Ecto neural progenitor cell (in vitro differentiated cells): ENCODE measurements at places on chromosomes 16 and 17.

GRCh38 chr17:78359321-78359996 is 418 bp downstream of the SOCS3 start:
- DNase-seq: peak; percentile 81

DNA sequence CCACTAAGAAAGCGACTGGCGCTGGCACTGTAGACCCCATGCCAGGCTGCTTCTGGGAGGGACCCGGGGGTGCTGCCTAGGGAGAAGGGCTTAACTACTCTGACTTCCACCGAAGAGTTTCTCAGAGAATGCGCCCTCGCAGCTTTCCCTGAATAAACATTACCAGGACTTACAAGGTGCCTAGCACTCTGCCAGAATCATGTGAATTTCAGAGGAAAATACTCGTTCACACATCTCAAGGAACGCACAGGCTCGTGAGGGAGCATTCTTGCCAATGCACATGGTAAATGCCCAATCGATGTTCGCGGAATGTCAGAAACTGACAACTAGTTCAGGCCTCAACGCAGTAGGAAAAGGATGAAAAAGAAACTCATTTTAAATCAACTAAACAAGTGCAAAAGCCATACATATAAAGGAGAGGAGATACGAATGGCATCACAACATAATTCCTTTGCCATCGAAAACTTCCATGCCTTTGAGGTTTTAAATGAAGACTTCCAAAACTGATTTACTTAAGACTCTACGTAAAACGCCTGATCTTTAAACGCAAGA is 999 bp downstream of the CMC2 start:
- no peak for DNase-seq

DNA sequence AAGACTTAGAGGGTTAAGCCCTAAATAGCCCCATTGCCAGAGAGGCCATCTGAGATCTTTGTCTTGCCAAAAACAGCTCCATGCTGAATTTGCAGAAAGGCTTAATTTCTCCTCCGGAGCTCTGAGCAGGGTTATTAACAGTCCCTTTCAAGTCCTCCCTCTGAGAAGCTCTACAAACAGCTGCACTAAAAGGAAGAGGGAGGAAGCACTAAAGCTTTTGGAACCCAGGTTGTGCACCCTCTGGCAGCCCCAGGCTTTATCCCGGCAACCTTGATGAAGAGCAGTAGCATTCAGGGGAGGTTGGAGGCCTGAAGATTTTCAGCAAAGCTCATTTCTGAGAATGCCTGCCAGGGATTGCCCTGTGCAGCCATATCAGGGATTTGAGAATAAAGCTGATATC is 554.7 kb downstream of the RBFOX1 start:
- no peak for DNase-seq

DNA sequence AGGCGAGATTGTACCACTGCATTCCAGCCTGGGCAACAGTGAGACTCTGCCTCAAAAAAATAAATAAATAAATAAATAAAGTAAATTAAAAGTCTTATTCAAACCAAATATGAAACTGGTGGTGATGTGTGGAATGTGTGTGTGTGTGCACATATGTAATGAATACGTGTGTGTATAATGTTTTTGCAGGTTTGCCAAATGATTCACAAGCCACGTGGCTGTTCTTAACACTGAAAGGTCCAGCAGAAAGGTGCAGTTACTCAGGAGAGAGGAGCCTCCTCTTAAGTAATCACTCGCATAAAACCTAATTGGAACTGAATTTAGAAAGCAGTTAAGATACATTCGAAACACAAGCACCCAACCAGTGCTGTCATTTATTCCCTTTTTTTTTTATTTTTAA is 22.9 kb downstream of the GDE1 start:
- no peak for DNase-seq

DNA sequence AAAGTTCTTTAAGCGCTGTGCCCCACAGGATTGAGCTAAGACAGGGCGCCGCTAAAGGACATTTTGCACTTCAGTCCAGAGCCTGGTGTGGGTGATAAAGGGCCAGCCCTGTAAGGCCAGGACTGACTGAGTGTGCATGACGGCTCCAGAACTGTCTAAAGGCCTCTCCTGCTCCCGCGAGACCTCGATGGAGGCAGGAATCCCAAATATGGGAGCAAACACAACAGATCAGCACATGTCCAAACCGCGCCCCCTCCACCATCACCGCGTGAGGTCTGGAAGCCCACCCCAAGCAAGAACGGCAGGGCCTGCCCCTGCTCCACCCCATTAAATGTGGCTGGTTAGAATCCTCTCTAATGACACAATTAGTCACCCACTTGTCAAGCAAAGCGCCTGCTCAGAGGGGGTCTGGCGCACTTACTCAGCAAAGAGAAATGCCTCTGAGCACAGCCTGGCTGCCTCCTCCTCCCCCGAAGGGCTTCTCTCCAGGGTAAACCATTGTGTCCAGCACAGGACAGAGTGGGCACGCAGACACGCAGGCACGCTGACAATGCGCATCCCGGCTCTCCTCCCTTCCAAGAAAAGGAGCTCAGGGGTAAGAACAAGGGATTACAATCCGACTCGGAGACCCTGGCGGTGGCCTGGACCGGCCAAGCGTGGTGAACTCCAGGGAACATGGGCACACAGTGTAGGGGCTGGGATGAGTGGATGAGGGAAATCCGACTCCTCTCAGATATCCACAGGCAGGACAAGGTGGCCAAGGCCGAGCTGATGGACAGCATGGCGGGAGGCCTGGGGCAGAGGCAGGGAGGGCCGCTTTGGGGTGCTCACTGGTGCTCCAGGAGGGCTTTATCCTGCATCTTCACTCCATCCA is 1.5 kb downstream of the MXRA7 start:
- peak; percentile 82 for DNase-seq
